ENCODE measurements at places on chromosomes 12 and 14.

DNA sequence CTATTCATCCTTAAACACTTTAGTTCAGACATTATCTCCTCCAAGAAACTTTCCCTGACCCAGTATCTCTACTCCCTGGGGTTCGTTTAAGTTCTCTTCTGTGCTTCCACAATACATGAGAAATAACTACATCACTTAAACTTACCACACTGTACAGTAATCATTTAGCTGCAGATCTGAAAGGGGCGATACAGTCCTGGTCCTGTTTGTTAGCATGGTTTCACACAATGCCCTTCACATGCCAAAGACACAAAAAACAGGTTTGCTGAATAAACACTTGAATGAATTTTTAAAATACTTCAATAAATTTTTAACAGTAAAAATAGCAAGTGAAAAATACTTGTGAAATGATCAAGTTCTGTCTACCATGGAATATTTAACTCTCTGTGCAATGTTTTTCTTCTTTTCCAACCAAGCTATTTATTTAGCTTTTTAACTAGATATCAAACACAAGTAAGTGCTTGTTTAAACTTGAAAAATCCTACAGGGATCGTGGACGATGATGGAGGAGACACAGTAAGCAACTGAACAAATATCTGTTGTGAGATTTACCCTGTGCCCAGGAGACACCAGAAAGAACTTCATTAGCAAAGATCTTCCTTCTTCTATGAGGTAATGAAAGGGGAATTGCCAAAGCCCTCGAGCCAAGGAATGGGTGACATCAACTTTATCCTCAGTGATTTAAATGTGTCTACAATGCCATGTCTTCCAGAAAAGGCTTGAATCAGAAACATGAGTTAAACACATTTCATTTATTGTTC, 255.6 kb upstream of the GRIP1 start:
- DNase-seq, result no peak

DNA sequence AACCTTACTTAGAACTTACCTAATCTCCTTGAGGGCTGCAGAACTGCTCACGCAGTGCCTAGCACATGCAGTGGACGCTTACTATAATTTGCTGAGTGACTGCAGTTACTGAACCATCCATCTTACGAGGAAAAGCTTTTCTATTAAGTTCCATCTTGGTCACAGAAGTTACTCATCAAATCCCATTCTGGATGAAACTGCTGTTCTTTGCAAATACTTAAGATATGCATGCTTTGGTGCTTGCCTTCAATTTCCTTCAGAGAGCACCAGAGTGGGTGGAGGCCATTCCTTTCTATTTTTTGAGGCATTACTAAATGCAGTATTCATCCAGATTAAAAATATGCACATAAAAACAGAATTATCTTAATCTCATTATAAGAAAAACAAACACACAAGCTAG, 17.7 kb upstream of the PELI2 start:
- DNase-seq, result no peak

DNA sequence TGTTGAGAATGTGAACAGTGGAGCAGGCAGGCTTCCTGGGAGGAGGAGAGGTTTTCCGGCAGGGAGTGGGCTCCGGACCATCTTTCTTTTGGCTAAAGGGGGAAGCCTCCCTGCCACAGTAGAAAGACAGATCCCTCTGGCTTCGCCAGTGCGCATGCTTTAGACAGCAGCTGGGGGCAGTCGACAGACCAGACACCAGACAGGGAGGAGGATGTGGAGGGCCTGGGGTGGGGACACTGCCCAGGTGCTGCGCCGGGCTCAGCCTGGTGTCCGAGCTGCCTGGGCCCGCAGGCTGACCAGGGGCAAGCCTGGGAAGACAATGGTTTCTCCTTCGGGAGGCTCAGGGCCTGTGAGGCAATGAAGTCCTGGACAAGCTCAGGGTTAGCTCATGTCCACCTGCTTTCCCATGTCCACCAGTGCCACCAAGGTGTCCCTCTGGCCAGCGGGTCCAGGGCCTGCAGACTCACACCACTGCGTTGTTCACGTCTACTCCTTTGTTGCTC, 67.3 kb downstream of the PRIMA1 start:
- no peak for DNase-seq

DNA sequence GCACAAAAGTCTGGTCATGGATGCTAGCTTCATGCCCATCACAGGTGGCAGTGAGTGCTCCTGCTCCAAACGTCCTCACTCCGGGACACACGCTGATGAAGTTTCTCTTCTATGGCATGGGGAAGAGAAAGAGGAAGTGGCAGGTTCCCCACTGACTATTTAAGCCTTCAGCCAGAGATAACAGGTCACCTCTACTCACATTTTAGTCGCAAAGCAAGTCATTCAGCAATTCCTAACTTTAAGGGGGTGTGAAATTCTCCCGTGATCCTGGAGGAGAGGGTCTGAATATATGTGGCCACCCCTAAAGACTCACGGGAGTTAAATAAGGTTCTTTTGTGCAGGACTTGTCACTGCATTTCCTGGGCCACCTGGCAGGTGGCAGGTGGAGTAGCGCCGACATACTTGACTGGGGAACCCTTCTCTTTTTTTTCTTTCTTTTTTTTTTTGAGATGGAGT, 18.8 kb upstream of the RCOR1 start:
- DNase-seq, result no peak

DNA sequence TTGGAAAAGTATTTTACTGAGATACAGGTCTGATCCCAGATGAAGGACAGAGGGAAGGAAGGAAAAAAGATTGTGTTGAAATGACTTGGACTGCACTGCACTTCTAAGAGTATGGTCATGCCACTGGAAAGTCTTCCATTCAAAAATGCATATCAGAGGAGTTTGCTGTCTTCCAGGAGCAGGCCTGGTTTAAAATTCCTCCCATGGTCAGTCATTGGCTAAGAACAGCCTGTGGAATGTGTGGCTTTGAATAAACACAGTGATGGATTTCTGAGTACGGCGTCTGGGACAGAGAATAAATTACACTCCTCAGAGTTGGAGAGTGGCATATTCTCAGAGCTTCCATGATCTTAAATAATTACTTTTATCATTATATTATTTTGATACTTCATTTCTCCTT, 245.8 kb upstream of the PDZRN4 start:
- DNase-seq, result no peak

DNA sequence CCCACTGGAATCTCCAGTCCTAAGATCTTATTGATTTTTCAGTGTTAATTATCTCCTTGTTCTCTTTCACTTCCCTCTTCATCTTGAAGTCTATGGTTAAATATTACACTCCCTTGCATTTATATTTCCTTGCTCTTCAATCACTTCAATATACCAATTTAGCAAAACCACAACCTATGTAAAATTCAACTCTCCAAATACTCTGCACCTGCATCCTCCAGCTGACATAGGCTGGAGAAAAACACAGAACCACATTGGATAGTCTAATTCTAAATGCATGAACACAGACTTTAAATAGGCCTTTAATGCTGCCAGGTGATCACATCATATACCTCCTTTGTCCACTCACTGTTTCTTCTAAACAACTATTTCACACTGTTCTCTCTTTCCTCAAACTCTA, 253.8 kb upstream of the GARIN6 start:
- DNase-seq, result no peak

DNA sequence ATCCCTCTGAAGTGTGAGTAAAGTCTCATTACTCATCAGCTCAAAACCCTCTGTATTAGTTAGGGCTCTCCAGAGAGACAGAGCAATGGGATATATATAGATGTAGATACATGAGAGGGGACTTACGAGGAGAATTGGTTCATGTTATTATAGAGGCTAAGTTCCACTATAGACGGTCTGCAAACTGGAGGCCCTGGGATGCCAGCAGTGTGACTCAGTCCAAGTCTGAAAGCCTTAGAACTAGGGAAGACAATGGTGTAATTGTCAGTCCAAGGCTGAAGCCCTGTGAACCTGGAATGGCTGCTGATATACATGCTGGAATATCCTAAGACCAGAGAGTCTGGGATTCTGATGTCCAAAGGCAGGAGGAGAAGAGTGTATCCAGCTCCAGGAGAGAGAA, 57.3 kb upstream of the CEP83 start:
- DNase-seq, result peak; percentile 71
